ENCODE measurements at places on chromosomes 4 and X.

GRCh38 chr4:85534120-85534519 is 59.2 kb downstream of the ARHGAP24 start:
- no peak for DNase-seq

DNA sequence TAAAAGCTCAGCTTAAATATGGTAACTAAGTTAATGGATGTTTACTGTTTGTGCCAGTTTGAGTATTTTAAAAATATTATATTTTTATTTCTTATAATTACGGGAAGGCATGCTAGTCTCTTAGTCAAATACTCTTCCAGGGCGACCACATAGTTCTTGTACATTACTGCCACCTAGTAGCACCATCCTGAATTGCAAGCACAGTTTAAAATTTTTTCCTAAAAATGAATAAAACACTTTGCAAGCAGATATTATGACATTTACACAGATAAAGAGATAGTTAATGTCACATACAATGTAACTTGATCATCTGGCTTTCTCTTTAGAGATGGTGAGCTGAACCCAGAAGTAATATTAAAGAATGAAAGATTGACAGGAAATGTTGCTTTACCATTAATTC is 11.5 kb downstream of the NDP start:
- no peak for DNase-seq

DNA sequence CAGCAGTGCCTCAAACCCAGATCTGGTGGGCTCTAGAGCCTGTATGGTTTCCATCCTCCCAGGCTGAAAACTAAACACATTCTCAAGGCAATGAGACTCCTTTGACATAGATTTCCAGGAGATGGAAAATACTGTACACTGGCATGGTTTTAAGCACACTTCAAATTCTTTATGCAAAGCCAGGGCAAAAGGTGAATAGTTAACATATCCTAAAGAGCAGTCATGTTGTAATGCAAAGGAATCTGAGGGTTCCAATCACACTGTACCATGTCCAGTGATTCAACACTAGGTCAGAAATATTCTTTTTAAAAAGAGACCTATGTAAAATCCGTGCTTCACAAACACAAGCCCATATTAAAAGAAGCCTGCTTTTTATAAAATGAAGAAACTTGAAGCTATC is 195.3 kb downstream of the QDPR start:
- no peak for DNase-seq

- DNase-seq, result no peak
Observed at GRCh38 chr4:52950226-52950625, 88.1 kb downstream of the RASL11B start.

DNA sequence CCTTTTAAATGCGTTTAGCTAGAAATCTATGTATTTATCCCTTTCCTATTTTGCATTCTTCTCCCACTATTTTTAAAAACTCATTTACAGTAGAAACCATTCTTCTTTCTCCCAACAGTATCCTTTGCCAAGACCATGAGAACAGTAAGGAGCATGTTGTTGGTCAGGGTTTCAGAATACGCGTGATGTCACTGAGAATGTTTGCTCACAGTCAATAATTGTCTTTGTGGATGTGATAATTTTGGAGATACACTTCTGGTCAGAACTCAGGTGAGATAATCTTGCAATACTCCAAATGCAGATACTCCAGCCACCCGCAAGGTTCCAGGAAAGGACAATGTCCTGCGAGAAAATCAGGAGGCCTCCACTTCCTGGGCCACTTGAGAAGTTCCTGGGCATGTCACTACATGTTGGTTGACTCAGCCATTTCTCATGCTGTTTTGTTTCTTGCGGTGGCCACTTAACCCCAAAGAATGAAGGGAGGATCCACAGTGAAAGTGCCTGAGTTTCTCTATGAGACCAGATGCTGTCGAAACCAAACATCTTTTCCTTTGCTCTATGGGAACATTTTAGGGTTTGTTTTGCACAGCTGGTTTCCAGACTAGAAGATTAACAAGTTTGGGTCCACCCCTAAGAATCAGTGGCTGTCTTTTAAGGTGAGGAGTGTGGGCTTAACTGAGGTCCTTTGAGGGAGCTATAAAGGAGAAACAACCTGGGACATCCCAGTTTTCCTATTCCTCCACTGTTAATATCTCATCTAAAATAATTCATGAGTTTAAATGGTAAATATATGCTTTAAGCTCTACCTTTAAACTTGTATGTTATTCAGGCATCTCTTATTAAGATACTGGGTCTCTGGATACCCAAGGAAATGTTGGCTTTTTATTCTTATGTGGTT is 116.0 kb downstream of the SOWAHB start:
- DNase-seq, result no peak

- no peak for DNase-seq
Observed at GRCh38 chr4:87938746-87939145, 36.8 kb upstream of the SPP1 start.

DNA sequence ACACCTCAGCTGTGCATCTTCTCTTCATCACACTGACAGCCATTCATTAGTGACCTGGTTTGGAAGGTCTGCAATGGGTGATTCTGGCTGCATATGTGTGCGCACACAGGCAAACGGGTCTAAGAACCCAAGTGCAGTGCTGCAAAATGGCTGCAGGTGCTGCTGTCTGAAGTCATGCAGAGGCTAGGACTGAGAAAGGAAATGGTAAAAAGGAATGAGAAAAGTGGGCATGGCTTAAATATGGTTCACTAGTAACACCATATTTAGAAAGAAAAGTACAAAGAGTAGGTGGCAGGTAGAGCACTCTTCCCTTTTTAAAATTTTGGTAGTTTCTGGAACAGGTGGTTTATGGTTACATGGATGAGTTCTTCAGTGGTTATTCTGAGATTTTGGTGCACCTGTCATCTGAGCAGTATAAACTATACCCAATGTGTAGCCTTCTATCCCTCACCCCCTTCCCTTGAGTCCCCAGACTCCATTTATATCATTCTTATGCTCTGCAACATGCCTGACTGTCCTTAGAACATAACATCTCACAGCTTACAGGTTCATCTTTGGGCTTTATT is 78.4 kb downstream of the CCNG2 start:
- no peak for DNase-seq

GRCh38 chrX:14922437-14922836 is 49.2 kb downstream of the MOSPD2 start:
- DNase-seq, result no peak

- no peak for DNase-seq
Observed at GRCh38 chr4:150178161-150178560, 99.9 kb downstream of the DCLK2 start.

DNA sequence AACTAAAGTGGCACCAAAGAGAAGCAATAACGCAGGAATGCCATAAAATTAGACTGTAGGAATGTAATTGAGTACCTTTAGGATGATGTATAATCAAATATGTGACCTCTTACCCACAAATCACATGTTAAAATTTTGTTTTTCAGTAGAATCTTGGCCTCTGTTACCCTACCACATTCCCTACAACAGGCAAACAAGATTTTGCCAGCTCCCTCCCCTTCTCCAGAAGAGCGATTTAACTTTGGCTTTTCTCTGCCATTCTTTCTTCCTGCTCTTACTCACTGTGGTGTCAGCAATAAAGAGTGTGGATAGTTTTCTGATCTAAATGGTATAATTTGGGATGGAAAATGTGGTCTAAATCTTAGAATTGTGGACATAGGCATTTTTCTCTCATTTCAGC is 57.2 kb downstream of the TRIM2 start:
- no peak for DNase-seq

- no peak for DNase-seq
Observed at GRCh38 chr4:20493761-20494353, 206.4 kb upstream of the PACRGL start.

DNA sequence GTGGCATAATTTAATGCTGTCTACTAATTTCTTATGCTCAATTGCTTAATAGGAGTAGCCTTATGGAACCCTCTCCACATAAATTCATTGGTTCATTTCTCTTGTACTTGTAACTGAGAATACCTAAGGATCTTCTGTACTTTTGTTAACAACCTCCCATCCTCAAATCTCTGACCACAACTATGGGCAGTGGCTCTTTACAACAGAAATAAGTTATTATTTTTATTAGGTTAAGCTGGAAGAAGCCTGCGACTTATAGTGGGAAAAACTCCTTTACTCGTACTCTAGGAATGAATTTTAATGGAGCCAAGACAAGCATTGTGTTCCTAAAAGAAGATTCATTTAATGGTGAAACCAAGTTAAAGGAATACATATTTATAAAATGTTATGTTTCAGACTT is 337.1 kb upstream of the CTSO start:
- no peak for DNase-seq

DNA sequence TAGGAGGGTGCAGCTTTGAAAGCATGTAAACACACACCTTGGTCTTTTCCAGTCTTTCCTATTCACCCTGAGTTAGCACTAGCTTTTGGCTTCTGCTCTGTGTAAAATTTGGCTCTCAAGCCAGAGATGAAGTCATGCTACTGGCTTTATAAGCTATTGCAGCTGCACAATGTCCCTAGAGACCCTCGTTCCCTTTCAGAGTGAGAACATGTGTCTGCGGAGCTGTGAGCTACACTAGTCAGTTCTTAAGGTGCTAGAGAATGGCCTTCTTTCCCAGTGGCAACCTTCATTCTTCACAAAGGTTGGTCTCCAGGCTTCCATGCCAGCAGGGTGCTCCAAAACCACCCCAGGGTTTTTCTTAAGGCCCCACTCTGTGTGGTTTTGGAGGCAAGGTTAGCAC is 199.1 kb downstream of the SPATA18 start:
- DNase-seq, result no peak

DNA sequence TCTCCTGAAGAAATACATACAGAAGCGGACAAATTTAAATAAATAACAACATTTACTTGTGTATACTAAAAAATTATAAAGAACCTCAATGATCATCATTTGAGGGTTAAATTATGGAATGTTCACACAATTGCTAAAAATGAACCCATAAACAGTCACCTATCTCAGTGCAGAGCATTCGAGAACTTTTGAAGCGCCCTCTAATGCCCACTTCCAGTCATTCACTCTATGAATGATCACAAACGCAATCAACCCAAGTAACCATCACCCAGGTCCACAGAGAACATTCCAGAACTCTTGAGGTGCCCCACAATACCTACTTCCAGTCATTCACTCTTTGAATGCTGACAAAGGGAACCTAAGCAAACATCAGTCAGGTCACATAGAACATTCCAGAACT is 103.5 kb upstream of the PLAC1 start:
- DNase-seq, result no peak

DNA sequence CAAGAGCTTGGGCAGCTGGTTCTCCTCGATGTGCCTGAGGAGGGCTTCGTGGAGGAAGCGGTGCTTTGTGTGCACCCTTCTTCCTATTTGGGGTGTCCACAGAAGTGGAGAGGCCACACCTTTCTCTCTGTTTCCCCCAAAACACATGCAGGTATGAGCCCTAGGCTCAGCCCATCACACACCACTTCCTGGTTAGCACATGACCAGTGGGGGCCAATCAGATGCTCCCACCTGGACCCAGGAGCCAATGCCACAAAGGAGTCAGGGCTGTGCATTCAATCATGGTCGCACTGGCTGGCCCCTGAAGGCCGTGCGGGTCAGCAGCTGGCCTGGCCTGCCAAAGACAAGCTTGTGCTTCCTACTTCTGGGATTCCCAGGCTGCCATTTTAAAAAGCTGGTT is 51.4 kb downstream of the PPP2R2C start:
- no peak for DNase-seq

DNA sequence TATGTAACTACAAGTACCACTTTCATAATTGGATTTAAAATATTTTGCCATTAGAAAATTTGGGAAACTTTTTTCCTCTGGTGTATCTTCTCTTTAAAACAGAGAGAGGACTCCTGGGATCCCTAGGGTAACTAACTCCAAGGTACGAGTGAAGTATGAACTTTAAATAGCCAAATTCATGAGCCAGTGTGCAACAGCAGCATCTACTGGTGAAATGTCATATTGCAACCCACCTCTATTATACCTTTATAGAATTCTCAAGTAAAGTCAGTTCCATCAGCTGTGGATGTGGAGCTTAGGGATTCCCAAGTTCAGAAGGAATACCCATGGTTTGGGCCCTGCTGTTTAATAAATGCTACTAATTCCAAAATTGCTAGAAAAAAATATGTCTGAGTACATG is 282.7 kb upstream of the TAPT1 start:
- DNase-seq, result no peak

DNA sequence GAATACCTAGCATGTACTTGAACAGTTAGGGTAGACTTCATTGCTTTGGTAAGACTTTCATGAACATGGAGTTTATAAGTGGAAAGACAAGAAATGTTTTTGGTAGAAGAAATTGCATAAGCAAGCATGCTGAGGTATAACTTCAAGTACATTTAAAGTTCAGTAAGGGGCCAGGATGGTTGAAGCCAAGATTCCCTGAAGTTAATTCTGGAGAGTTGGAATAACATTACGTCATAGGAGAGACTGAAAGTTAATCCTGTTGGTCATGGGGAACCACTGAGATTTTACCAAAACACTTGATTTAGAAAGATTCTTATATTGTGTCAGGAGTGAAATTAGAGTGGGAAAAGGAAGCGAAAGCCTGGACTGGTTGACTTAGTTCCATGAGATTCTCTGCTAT is 767.5 kb upstream of the MAGEB2 start:
- no peak for DNase-seq

- no peak for DNase-seq
Observed at GRCh38 chr4:41144812-41145211, 69.5 kb downstream of the APBB2 start.

- no peak for DNase-seq
Observed at GRCh38 chrX:150507251-150507856, 61.1 kb upstream of the MTM1 start.

GRCh38 chr4:108311313-108311712 is 142.6 kb upstream of the LEF1 start:
- no peak for DNase-seq

- no peak for DNase-seq
Observed at GRCh38 chr4:142719854-142720541, 126.1 kb downstream of the INPP4B start.

DNA sequence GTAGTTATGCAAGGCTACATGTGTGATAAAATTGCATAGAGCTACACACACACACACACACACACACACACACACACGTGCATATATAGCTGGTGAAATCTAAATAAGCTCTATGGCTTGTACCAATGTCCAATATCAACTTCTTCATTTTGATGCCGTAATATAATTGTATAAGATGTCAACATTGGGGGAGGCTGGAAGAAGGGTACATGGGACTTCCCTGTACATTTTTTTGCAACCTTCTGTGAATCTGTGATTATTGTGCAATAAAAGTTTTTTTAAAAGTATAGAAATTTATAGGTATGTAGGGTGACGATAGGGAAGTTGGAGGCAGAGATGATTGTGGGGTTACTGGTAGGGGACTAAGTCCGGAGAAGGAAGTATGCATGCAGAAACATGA is 105.5 kb downstream of the HDAC8 start:
- DNase-seq, result no peak

DNA sequence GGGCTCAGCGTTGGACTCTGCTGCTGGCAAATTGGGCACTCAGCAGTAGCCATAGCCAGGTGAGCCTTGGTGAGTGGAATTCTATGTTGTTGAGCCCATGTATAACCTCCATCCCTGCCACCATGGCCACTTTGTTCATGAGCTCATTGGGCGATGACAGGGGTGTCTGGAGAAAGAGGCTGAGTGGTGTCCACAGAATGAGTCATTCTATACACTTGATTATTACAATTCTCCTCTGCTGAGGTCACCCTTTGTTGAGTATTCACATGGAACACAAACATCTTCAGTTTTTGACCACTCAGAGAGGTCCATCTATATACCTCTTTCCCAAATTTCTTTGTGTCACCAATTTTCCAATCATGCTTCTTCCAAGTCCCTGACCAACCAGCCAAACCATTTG is 1341.7 kb downstream of the PCDH7 start:
- DNase-seq, result no peak

All from T-helper 22 cell (primary cell).